NCI-H524 treated with DMSO at 0.1 percent for 48 hours (cell line): ENCODE measurements at places on chromosomes 6 and 20.
A peak's percentile ranks its signal among the peaks of the same experiment; 100 is the strongest.

DNA sequence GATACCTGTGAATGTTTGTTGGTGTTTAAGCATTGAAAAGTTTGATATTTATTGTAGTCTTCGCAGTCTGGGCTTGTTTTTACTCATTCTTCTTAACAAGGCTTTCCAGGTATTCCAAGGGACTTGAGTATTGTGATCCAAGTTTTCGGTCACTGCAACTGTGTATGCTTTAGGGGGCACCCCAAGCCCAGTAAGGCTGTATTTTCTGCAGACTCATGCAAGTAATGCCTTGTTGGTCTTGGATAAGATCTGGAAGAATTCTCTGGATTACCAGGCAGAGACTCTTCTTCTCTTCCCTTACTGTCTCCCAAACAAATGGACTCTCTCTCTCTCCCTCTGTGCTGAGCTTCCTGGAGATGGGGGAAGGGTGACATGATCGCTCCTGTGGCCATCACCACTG is 82.1 kb downstream of the RFPL4B start:
- no peak for DNase-seq

DNA sequence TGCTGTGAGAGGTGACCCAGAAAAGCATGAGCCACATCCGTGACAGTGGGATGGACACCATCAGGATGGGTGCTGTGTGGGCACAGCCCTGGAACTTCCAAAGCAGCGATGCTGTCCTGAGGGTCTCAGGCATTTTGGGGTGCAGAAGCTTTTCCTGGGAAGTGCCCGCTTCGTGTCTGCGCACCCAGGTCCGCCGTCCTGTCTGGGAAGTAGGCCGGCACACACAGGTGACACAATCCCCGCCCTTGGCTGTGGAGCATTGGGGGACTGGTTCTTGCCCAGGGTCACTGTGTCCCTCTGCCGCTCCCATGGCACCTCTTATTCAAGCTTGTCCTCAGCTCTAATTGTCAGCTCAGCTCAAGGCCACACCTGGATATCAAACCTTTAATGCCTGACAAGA is 112.6 kb downstream of the ZDHHC14 start:
- DNase-seq = no peak

DNA sequence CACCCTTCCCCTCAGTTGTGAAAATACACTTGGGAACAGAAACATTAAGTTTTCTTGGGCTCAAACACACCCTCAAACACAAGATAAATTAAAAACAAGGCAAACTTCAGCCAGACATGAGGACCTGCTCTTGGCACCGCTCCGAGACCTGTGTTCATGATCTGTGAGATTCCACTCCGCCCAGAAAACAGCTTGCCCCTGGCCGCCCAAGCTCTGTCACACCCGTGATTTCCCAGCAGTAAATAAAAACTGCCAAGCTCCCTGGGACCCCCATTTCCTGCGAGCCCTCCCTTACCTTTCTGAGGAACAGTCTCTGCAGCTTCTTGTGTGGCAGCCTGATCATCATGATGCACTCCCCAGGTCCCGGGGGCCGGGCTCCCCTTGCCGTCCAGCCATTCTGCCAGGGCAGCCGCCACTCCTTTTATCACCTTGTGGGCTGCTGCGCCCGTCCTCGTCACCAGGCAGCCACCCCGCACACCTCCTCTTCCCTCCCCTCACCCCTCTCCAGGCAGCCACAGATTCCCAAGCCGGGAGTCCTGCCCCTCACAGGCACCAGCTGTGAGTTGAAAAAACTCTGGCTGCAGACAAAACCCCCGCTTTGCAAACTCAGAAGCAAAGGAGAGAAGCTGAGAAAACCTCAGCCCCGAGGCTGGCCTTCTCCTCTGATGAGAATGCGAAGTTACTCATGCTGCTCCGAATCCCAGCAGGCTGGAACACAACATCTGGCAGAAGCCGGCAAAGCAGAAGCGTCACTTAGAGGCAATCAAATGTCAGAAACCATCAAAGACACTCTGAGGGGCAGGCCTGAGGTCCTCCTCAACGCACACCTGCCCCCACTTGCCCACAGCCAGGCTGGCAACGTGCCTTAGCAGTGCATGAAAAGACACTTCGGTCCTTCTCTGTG is 130.4 kb upstream of the RPS6KA2 start:
- peak; percentile 8 for DNase-seq

DNA sequence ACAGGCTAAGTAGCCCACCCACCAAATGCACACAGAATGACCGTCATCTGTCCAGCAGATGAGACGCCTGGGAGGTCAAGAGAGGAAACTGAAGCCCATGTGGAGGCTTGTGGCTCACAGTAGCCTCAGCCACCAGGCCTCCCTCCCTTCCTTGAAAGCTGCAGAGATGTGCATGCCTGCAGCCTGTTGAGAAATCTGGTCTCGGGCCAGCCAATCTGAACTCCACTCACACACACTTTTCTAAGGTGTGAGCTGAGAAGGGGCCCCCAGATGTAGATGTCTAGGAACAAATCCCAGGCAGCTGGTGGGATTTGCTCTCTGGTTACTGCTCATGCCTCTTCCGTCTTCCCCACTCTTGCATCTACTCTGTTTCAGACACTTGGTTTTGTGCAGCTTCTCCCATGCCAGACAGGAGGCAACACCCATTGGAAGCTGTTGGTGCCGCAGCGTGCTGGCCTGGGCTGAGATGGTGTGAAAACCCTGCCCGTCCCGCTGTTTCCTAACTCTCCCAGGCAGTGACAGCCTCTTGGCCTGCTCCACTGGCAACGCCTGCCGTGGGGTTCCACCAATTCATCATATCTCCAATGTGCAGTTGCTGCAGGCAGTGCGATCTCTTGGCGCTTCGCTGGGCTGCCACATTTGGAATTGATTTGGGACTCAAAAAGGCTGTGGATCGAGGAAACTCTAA is 24.1 kb upstream of the PAX1 start:
- DNase-seq = no peak

DNA sequence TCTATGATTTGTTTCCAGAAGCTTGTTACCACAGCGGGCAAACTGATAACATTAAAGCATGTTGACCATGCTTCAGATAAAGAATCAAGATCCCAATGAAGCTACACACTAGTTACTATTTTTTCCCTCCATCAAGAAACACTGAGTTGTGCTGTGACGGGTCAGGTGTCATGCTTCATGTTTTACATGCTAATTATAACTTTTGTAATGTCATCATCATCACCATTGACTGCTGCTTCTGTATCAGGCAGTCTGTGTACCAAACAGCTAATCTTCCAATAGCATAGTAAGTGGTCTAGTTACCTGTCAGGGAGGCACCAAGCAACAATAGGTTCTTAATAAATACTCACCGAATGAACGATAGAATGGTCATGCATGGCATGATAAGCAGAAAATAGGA is 388.1 kb downstream of the THBS2 start:
- DNase-seq = no peak

DNA sequence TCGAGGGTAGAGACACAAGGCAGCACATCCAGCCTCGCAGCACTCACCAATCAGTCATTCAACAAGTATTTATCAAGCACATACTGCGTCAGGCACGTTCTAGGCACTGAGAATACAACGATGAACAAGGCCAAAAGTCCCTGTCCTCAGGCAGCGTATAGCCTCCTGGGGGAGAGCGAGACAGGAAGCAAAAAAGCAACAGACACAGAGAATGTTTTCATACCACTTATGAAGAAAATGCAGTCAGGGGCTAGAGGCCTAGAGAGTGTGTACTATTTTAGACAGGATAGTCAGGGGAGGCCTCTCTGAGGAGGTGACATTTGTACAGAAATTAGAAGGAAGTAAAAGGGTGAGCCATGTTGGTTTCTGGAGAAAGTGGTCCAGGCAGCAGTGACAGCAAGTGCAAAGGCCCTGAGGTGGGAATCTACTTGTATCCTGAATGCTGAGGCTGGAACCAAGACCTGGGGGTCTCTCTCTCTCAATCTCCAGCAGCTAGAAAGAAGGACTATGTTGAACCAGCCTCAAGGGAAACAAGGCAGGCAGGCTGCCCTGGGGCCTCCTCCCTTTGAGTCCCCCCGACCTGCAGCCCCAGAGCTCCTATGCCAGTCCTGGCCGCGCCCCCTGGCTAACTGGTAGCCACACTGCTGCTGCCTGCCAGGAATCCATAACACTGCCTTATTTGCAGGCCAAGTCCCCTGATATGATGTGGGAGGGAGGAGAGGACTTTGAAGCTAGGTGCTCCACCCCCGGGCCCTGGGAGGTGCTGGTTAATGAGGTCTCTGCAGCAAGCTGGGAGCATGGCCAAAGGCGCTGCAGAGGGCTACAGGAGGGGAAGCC is 151.2 kb downstream of the GRM4 start:
- DNase-seq = peak; percentile 18

DNA sequence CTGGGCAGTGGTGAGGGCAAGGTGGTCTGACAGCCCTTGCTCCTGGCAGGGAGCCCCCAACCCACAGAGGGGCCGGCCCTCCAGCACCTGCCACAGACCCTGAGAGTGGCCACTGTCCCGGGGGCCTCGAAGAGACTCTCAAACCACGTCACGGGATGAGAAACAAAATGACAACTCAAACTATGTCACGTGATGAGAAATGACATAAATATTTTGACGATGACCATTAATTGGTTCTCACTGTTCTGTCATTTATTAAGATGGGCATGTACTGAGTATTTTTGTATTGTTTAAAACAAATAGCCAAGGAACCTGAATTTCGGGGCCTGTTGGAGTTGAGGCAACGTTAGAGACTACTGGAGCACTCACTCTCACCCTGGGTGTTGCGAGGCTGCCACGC is 135.5 kb downstream of the WDR27 start:
- no peak for DNase-seq

- DNase-seq = no peak
Observed at GRCh38 chr6:139990026-139990686, 615.7 kb upstream of the CITED2 start.

GRCh38 chr6:55180258-55180657 is 5.9 kb downstream of the HCRTR2 start:
- DNase-seq = no peak

DNA sequence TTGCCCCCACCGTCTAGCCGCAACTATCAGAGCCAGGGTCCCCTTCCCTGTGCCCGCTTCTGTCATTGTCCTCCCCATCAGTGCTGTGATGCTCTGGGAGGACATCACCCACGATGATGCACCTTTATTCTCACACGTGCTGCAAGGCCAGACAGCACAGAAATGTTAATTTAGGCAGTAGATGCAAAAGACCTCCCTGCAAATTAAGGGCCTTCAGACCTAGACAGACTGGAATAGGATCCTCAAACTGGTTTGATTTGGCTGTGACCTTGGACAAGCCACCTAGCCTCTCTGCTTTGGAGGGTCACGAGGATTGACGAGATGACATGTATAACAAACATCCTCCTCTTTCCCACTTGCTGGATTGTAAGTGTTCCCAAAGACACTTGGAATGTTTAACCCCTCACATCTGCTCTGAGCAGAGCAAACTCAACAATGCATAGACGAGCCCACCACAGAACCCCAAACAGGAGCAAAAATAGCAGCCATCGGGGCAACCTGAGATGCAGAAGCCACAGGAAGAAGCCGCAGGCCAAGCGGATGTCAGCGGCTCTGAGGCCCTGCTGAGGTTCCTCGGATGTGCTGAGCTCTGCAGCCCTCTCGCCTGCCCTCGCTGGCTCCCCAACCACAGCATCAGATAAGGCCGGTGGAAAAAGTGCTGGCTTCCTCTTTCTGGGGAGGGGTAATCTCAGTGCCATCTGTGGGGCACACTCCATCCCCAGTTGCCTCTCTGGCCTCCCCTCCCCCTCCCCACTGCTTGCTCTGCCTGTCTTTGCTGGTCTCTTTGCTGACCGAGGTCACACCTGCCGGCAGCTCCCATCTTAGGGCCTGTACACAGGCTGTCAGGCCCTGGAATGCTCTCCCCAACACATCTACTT is 35.3 kb downstream of the TOX2 start:
- DNase-seq = no peak

- no peak for DNase-seq
Observed at GRCh38 chr6:14511061-14511586, 393.6 kb downstream of the CD83 start.

GRCh38 chr20:18197382-18198070 is 59.9 kb downstream of the KAT14 start:
- no peak for DNase-seq

- no peak for DNase-seq
Observed at GRCh38 chr6:13615792-13616120, 621 bp downstream of the NOL7 start.

DNA sequence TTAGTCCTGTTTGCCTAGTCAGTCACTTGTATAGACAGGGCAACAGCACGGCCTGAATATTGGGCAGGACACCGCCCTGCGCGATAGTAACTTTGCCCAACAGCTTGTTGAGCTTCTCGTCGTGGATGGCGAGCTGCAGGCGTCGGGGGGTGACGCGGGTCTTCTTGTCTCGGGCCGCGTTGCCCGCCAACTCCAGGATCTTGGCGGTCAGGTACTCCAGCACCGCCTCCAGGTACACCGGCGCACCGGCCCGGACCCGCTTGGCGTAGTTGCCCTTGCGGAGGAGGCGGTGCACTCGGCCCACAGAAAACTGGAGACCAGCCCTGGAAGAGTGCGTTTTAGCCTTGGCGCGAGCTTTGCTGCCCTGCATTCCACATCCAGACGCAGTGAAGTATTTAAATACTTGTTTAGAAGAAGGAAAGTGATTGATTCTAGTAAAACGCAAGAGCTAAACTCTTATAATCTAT is 92.8 kb upstream of the BTN3A2 start:
- no peak for DNase-seq

DNA sequence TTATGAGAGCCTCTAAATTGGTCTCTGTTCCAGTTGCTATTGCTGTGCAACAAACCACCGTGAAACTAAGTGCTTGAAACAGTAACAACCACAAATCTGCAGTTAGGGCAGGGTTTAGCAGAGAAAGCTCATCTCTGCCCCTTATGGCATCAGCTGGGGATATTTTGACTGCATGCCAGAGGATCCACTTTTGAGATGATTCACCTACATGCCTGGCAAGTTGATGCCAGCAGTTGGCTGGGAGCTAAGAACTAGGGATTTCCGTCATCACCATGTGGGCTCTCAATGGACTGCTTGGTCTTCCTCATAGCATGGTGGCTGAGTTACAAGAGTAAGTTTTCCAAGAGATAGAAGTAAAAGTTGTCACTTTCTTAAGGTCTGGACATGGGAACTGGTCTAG is 35.1 kb downstream of the PLCB4 start:
- no peak for DNase-seq

DNA sequence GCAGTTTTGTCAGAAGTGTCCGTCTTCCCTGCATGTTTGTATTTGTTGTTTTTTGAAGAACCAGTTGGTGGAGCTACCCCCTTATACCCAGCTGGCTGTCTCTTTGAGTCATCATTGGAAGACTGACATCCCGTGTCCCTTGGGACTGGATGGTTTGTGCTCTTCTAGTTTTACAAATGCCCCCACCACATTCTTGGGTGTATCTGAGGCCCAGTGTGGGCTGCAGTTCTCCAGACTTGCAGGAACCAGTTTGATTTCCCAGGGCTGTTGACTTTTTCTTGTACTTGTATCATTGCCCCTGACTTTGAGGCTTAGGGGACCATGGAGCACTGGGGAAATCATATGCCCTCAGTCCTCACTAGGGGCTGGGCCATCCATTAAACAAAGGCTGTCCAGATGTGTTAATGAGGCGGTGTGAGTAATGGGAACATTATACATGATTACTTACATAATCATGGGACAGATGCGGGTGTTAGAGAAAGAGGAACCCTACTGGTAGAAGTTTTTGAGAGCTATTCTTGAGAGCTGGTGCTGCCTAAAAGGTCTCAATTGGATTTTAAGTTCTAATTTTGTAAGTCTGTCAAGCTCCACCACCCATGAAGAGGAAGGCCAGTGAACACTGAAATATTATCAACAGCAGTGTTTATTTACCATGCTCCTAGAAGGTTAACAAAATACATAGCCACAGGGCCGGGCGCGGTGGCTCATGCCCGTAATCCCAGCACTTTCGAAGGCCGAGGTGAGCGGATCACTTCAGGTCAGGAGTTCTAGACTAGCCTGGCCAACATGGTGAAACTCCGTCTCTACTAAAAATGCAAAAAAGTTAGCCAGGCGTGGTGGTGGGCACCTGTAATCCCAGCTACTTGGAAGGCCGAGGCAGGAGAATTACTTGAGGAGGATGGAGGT is 8.5 kb downstream of the JARID2 start:
- DNase-seq = no peak
